Spinal cord (tissue), 10 donors: ENCODE measurements at places on chromosomes 3 and 15. TPM values are rescaled to one million over a fixed set of nuclear protein-coding genes. Genes with fewer than 3 reads are reported as not detected.

GRCh38 chr15:58627701-58628100 lies 121.8 kb downstream of the ADAM10 start:
- no peak for DNase-seq

- no peak for DNase-seq
Observed at GRCh38 chr3:331881-332280, 135.3 kb downstream of the CHL1 start.

DNA sequence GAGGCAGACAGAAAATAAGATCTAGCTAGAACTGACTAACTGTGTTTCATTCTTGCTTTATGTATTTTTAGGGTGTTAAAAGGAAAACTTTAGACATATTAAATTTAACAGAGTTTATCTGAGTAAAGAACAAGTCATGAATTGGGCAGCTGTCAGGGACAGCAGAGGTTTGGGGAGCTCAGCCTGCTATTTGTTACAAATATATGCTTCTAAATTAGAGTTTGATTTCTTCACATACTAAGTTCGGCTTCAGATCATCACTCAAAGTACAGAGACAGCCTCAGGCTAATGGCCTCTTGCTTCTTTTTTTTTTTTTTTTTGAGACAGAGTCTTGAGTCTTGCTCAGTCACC lies 21.9 kb downstream of the EFCC1 start:
- DNase-seq, result no peak

DNA sequence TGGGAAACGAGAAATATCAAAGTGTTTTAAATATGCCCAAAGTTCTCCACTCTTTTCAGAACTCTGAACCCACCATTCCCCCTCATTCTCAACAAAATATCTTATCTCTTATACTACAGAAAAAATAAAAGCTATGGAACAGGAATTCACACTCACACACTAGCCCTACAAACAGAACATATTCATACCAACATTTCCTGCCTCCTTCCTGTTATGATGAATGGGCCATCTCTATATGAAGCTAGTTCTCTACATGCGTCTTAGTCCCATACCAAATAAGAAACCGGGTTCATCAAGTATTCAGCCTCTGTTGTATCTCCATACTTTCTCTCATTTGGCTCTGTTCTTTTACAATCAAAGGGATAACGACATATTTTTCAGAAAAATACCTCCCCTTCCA lies 72.6 kb downstream of the PLSCR2 start:
- no peak for DNase-seq

- no peak for DNase-seq
Observed at GRCh38 chr3:15558581-15558980, 37.1 kb upstream of the COLQ start.

GRCh38 chr3:65233561-65233960 lies 545.8 kb upstream of the ADAMTS9 start:
- DNase-seq, result no peak

DNA sequence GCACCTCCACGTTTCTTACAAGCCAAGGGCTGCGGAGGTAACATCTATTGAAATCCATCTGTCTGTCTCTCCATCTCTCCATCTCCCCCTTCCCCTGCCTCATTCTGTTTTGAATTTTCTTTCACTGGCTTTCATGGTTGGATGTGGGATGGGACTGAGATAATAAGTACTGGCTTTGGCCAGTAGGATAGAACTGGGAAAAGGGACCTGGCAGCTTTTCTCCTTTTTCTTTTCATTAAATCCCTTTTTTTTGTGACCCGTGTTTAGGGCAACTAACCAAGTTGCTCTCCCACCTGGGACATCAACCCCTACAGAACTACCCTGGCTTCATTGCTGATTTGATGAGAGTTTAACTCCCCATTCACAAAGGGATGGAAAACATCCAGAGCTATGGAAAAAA lies 66.8 kb upstream of the ADAMTSL3 start:
- DNase-seq, result no peak

DNA sequence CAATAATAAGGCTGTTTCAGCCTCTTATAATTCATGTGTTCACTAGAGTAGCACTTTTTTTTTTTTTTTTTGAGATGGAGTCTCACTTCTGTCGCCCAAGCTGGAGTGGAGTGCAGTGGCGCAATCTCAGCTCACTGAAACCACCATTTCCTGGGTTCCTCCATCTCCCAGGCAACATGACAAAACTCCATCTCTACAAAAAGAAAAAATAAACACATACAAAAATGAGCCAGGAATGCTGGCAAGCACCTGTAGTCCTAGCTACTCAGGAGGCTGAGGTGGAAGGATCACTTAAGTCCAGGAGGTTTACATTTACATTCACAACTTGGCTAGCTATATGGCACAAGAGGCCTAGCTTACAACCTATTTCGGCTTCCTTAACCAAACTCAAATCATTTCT lies 6.8 kb downstream of the USP4 start:
- DNase-seq, result no peak

GRCh38 chr15:35934383-35935049 lies 388.6 kb upstream of the DPH6 start:
- no peak for DNase-seq

DNA sequence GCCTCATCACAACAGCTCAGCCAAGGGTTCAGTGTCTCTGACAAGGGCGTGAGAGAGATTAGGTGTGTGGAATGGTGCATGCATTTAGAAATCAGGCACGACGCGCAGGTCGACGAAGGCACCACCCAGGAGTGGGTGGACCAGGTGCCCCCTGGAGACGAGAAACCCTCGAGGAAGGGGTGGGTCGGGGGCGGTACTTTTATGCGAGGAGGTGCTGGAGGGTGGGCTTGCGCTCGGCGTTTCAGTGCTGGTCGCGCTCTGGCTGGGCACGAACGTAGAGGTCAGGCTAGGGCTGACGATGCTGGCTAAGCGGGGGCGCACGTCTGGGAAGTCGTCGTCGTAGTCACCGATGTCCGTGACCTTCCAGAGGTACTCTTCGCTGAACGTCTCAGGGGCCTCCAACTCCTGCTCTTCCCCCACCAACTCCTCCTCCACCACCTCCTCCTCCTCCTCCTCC lies 393 bp downstream of the ERICH6 start:
- no peak for DNase-seq

DNA sequence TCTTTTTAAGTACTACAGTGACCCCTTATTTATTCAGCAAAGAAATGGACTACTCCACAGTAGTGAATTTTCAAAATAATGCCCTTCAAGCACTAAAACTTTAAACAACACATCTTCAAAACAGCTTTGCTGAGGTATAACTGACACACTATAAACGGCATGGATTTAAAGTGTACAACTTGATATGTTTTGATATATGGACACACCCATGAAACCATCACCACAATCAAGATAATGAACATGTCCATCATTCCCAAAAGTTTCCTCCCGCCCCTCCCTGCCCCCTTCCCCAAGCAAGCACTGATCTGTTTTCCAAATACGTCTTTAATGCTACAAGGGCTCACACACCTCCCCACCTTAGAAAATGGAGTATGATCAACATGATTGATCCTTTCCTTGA lies 1.6 kb upstream of the FURIN start:
- DNase-seq, result no peak

GRCh38 chr3:8727605-8728512 lies 5.7 kb upstream of the CAV3 start:
- no peak for DNase-seq

GRCh38 chr3:183279371-183279770 lies 26.3 kb downstream of the B3GNT5 start:
- no peak for DNase-seq

DNA sequence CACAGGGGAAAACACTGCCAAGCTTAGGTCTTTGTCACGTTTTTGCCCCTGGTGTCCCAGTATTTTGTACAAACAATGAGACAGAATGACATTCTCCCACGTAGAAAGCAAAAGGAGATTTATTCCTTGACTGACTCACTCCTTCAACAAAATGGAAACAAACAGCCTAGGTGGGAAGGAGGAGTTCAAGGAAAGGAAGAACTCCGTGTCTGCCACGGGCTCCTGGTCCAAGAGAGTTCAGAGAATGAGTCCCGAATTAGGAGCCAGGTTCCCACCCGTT lies 8.1 kb downstream of the TLE3 start:
- no peak for DNase-seq

- DNase-seq, result no peak
Observed at GRCh38 chr3:158950178-158950901, 148.5 kb downstream of the MFSD1 start.

GRCh38 chr3:43041517-43041916 lies 62.4 kb downstream of the GASK1A start:
- no peak for DNase-seq

DNA sequence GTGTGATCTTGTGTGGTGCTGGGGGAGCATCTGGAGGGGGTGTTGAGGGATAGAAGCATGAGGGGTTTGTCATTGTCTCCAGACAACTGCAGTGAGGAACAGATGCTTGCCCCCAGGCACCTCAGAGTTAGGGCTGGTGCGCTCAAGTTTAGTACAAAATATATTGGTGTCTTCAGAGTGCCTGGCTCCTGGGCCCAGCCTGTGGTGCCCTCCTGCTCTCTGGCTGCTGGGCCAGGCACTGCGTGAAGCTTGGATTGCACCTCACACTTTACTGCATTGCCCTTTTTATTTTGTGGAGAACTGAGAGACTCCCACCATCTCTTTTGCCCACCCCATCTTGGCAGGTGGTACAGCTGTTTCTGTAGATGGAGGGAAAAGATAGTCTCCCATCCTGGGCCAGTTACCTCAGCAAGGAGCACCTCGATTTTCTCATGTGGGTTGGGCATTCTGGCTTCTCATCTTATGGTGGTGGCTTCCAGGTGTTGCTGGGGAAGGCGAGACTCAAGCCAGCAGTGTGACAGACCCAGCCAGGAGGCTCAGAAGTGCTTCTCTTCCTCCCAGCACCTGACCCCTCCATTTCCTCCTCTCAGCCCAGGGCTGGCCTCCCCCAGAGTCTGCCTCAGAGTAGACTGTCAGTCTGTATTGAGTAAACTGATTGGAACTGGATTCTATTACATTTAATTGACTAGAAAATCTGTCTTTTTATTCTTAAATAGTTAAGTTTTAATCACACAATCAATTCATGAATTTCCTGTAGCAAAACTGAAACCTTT lies 140.5 kb downstream of the DNAJB8 start:
- DNase-seq, result no peak

- DNase-seq, result no peak
Observed at GRCh38 chr15:79673416-79674123, 223.2 kb downstream of the MTHFS start.

- peak; percentile 75 for DNase-seq
Observed at GRCh38 chr3:194738254-194739093, 52.8 kb downstream of the FAM43A start.

DNA sequence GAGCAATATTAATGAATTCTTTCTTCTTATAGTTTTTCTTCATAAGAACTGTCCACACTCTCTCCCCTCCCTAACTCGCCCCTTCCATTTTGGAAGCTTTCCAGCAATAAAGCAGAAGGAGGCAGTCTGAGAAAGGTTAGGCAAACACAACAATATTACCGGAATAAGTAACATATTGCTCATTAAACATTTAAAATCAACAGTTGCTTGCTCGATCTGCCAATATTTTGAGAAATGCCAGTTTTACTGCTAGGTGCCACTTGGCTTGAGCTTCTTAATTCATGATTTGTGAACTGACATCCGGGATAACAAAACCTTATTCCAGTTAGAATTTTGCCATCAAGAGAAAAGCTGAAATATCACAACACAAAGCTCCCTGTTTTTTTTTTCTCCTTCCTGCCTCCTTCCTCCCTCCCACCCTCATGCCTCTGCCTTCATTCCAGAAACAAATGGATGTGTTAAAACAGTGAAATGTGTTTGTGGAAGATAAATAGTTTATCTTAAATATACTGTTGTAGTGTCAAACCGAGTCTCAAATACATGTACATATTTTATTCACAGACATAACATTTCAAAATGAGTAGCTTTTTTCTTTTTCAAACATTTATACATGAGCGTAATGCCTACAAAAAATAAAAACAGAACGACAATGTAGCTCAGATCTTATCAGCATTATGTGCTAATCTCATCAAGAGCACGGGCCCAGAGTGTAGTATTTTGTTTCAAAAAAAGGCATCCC lies 253.7 kb downstream of the GAP43 start:
- peak; percentile 80 for DNase-seq

GRCh38 chr3:119808244-119808643 lies 26.3 kb downstream of the NR1I2 start:
- DNase-seq, result no peak

DNA sequence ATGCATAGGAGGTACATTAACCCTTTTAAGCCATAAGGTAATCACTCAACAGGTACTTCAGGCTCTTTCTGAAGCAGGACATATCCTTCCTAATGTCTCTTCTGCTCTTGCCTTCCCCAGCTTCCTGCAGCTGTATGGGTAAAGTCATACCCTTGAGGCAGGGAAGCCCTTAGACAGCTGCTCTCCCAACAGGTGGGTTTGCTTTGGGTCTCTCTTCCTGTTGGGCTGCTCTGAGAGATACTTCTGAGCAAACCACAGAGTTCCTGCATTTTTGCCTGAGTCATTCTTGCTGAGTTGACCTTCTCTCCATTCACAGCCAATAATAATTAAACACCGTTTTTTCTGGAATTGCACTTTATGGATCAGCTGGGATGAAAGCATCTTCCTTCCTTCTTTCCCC lies 2.0 kb upstream of the TRAT1 start:
- no peak for DNase-seq

DNA sequence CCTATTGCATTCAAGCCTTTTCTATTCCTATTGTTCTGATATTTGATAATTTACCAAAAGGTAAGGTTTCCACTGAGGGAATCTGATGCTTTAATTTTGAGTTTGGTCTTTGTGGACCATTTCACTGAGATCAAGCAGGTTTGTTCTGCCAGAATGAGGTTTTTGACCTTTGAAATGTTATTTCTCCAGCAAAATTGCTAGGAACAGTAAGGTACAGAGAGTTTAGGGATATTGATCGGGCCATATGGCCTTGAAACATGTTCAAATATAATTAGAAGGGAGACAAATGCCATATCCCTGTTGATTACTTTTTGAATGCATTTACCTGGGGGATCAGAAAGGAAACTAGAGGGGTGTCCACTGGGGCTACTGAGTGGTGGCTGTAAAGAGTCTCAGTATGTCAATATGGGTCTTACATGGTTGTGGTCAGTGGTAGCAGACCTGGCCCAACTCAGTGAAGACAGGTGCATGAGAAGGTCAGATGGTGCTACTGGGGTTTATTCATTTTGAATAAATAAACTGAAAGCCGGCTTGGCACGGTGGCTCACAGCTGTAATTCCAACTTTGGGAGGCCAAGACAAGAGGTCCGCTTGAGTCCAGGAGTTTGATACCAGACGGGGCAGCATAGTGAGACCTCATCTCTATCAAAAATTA lies 100.2 kb downstream of the SV2B start:
- no peak for DNase-seq

GRCh38 chr15:85583923-85584390 lies 203.6 kb downstream of the AKAP13 start:
- no peak for DNase-seq

GRCh38 chr15:71410347-71410746 lies 295.1 kb downstream of the THSD4 start:
- DNase-seq, result no peak

GRCh38 chr3:155753038-155753639 lies 8.3 kb upstream of the PLCH1 start:
- DNase-seq, result no peak

- no peak for DNase-seq
Observed at GRCh38 chr15:78999636-79000035, 54.8 kb upstream of the CTSH start.

The BTLA gene
- 0.10 TPM for total RNA-seq

The TMC3 gene
- total RNA-seq, result 0.11 TPM

The DNAH12 gene
- total RNA-seq, result 7.8 TPM

The PGBD4 gene
- total RNA-seq, result 4.0 TPM

The EEF1AKMT4 gene
- 0.40 TPM for total RNA-seq

The MCTP2 gene
- 12.4 TPM for total RNA-seq

The PPP1R14D gene
- not detected for total RNA-seq

The MKRN2OS gene
- total RNA-seq, result 0.20 TPM

The DUOXA1 gene
- 0.11 TPM for total RNA-seq

The PRKCI gene
- total RNA-seq, result 41.8 TPM

The HYAL1 gene
- total RNA-seq, result 0.69 TPM

The PARP14 gene
- 35.2 TPM for total RNA-seq
